DMS79 treated with DMSO at 0.1 percent for 48 hours (cell line): ENCODE measurements at places on chromosomes 5 and 9.

GRCh38 chr9:18727904-18728303, 254.0 kb downstream of the ADAMTSL1 start:
- no peak for DNase-seq

GRCh38 chr5:21024966-21025365, 1037.0 kb upstream of the CDH18 start:
- no peak for DNase-seq

DNA sequence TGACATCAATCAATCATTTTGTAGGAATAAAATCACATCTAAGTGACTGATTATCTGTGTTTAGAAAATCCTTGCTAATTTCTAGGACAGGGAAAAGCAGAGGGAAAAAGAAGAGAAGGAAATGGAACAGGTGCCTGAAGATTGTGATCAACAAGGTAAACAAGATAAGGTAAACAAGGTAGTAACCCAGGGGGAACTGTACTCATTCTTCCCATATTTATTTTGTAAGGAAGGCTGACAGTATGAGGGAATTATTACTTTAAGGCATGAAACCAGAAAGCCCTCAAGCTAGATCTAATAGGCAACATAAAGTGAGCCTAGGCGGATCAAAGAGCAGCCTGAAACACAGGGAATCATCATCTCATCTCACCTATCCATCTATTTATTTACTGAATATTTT, 231.1 kb downstream of the MLLT3 start:
- no peak for DNase-seq

- no peak for DNase-seq
Measured at GRCh38 chr9:28542928-28543327, 969.6 kb upstream of the C9orf72 start.

GRCh38 chr5:77282337-77283027, 72.0 kb downstream of the PDE8B start:
- no peak for DNase-seq

- DNase-seq = no peak
Measured at GRCh38 chr5:151924564-151925301, at the start of gene GLRA1. GLRA1 (minus strand) TSS chr5:151924851; CDS start chr5:151924549, 302 bp downstream.
